Smooth muscle cell of bladder (primary cell): ENCODE measurements at places on chromosomes 5 and 9. TPM values are rescaled to one million over a fixed set of nuclear protein-coding genes. Genes with fewer than 3 reads are reported as not detected.

KIF12 gene
- total RNA-seq, result not detected in 2 replicates

CKMT2 gene
- total RNA-seq, result 4.1 and 17.4 TPM in 2 replicates

TXN gene
- total RNA-seq, result 408 and 464 TPM in 2 replicates

RANBP17 gene
- 2.0 and 2.1 TPM in 2 replicates for total RNA-seq

SLC34A3 gene
- total RNA-seq, result not detected in 2 replicates

BBLN gene
- 26.0 and 27.9 TPM in 2 replicates for total RNA-seq

MZB1 gene
- 0.14 and 0.18 TPM in 2 replicates for total RNA-seq

C9orf50 gene
- 0.14 and 0.18 TPM in 2 replicates for total RNA-seq

FBP1 gene
- total RNA-seq, result not detected in 2 replicates

DNAJA1 gene
- total RNA-seq, result 77.8 and 93.8 TPM in 2 replicates

FSTL4 gene
- total RNA-seq, result 0.09 and 0.43 TPM in 2 replicates

EMB gene
- total RNA-seq, result 2.1 and 2.3 TPM in 2 replicates

NUP214 gene
- 7.3 and 8.7 TPM in 2 replicates for total RNA-seq

PTGS1 gene
- 52.2 and 54.6 TPM in 2 replicates for total RNA-seq

GFI1B gene
- not detected in 2 replicates for total RNA-seq

B4GALT7 gene
- 36.3 and 43.5 TPM in 2 replicates for total RNA-seq

SH3TC2 gene
- 0.65 and 1.00 TPM in 2 replicates for total RNA-seq

GADD45G gene
- total RNA-seq, result 1.00 and 1.5 TPM in 2 replicates

IL7R gene
- total RNA-seq, result 6.4 and 8.8 TPM in 2 replicates

CXCL14 gene
- total RNA-seq, result 0.14 and 0.37 TPM in 2 replicates

PPP2R2B gene
- under 0.01 and 0.37 TPM in 2 replicates for total RNA-seq

PDCD1LG2 gene
- 2.6 and 3.2 TPM in 2 replicates for total RNA-seq

ZNF622 gene
- 57.6 and 63.3 TPM in 2 replicates for total RNA-seq

IL5 gene
- total RNA-seq, result not detected in 2 replicates

WDR41 gene
- 121 and 125 TPM in 2 replicates for total RNA-seq

TCF7 gene
- 0.28 and 0.55 TPM in 2 replicates for total RNA-seq

ECSCR gene
- 0.14 and 0.37 TPM in 2 replicates for total RNA-seq

PCDHA11 gene
- total RNA-seq, result under 0.01 and 0.65 TPM in 2 replicates

LAMC3 gene
- 0.09 and 0.28 TPM in 2 replicates for total RNA-seq

CMYA5 gene
- total RNA-seq, result 1.3 and 3.0 TPM in 2 replicates

PNPLA7 gene
- total RNA-seq, result 0.57 and 1.1 TPM in 2 replicates

DNAH5 gene
- total RNA-seq, result 0.09 and 2.3 TPM in 2 replicates

CA9 gene
- total RNA-seq, result 2.0 and 16.1 TPM in 2 replicates

MEGF10 gene
- total RNA-seq, result 0.14 TPM in 1 of 2 replicates, not detected in the other

EGFL7 gene
- 10.5 and 15.6 TPM in 2 replicates for total RNA-seq

PAEP gene
- not detected in 2 replicates for total RNA-seq

ROR2 gene
- 29.4 and 30.0 TPM in 2 replicates for total RNA-seq

C9orf43 gene
- 0.14 and 0.18 TPM in 2 replicates for total RNA-seq

C6 gene
- 0.14 and 0.28 TPM in 2 replicates for total RNA-seq

AHRR gene
- total RNA-seq, result 21.9 and 27.0 TPM in 2 replicates

FOXD4 gene
- under 0.01 and 0.28 TPM in 2 replicates for total RNA-seq

P4HA2 gene
- total RNA-seq, result 243 and 574 TPM in 2 replicates

ZNF474 gene
- total RNA-seq, result under 0.01 and 0.18 TPM in 2 replicates

NKD2 gene
- total RNA-seq, result 12.0 and 25.7 TPM in 2 replicates

IL3 gene
- total RNA-seq, result not detected in 2 replicates

RGS7BP gene
- total RNA-seq, result under 0.01 TPM in 2 replicates

TUSC1 gene
- 5.0 and 7.2 TPM in 2 replicates for total RNA-seq

PCDHGA2 gene
- total RNA-seq, result 2.7 and 2.8 TPM in 2 replicates

SH3RF2 gene
- under 0.01 and 0.28 TPM in 2 replicates for total RNA-seq

IPO11 gene
- total RNA-seq, result 16.6 and 25.0 TPM in 2 replicates

C5orf58 gene
- not detected in 2 replicates for total RNA-seq

ASTN2 gene
- 7.1 and 10.4 TPM in 2 replicates for total RNA-seq

CNTNAP3B gene
- 1.3 and 6.4 TPM in 2 replicates for total RNA-seq
